T-helper 17 cell (primary cell): ENCODE measurements at places on chromosomes 4 and X.

GRCh38 chrX:39766085-39766726, 331.6 kb downstream of the BCOR start:
- DNase-seq, result no peak

GRCh38 chrX:54776987-54777672, 20.9 kb downstream of the ITIH6 start:
- no peak for DNase-seq

DNA sequence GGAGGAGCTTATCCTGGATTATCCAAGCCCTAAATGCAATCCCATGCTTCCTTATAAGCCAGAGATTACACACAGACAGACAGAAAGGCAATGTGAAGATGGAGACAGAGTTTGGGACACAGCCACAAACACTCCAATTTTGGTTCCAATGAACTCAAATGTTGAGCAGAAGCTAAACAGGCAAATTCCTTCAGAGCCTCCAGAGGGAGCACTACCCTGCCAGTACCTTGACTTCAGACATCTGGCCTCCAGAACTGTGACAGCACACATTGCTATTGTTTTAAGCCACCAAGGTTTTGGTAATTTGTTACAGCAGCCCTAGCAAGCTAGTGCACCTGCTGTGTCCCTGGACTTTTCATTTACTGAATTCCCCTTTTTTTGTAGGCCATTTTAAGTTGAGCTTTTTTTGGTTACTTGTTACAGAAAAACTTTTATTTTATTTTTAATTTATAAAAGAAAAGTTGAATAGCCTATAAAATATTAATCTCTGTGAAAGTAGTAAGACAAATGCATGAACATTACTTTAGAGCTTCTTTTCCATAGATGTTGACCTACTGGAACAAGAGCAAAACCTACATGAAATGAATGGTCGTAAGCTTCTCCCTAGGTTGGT, 33.4 kb upstream of the SRD5A3 start:
- DNase-seq, result no peak

DNA sequence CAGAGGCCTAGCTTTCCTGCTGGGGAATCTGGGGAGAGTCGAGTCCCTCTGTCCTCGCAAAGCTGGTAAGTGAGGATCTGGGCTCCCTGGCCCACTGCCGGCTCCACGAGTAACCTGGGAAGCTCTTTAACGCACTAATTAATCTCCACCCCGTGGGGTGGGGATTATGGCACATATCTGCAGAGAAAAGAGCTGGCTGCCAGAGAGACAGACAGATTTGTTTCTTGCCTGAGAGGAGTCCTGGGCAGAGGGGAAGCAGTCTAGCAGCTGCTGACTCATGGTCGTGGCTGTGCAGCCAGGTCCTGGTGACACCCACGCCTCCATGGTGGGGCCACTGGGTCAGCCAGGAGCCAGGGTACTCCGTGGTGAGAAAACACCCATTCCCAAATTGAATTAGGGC, 14.0 kb downstream of the SORCS2 start:
- DNase-seq, result no peak

DNA sequence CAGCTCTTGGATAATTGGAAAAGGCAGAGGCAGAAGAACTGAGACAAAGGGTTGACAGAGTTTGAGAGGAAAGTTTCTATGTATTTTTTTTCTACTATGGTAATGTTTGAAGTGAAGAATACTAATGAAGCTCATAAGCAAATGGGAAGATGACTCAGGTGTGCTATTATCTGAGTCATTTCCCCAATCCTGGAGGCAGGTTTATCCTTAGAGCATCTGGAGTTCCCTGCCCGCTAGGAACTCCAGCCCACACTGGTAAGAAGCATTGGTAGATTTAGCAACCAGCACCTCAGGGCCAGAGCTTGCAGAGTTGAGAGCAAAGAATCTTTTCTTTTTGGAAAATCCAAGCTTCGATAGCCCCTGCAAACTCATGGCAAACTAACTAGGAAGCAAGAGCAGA, 55.2 kb downstream of the DOCK11 start:
- no peak for DNase-seq

DNA sequence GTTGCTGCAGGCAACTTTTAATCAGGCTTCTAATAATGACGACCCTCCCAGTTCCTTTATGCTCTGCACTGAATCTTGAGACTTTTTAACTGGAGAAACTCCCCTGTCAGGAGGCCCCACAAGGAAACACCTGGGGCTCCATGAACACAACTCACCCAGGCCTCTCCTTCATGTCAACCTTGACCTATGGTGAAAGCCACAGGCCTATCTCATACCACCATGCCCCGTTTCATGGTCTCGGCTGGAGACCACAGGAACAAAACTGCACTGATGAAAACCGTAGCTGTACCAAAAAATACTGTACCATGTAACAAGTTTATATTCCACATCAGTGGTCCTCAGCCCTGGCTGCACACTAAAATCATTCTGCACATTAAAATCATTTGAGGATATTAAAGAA, 57.0 kb downstream of the ZNF827 start:
- no peak for DNase-seq

DNA sequence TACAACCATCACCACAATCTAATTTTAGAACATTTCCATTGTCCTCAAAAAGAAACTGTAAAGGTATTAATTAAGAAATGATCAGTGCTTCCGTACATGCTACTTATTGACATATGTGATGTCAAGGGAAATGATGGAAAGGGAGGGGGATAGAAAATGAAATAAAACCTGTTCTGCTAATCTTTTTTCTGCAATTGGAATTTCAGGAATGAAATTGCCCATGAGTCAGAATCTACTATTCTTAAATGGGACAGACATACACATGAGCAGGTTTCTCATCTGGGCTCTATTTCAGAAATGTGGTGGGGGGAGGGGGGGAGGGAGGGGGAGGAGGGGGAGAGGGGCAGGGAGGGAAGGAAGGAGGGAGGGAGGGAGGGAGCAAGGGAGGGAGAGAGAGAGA, 91.0 kb downstream of the SHROOM4 start:
- DNase-seq, result no peak

DNA sequence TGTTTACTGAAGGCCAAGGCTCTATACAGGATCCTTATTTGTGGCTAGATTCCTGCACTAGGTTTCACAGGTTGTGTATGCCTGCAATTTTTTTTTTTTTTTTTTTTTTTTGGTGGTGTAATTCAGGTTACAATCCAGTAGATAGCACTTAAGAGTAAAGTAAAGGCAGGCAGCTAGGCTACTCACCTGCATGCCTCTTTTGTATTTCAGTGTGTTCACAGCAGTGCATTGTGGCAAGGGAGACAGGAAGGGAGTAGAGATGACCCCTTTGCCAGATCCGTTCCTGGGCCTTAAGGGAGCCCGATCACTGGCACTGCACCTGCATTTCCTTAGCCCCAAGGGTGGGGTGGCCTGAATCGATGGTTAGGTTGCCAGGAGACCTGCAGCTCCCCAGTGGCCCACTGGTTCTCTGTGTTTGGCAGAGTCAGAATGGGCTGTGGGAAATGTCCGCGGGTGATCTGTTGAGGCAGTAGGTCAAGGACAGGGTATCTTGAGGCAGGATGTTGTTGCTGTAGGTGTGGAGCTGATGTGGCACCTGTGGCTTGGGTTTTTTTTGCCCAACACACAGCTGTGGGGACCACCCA, 374.9 kb upstream of the AADAT start:
- DNase-seq, result no peak

- DNase-seq, result no peak
Observed at GRCh38 chr4:47210828-47211227, 179.5 kb downstream of the GABRB1 start.

DNA sequence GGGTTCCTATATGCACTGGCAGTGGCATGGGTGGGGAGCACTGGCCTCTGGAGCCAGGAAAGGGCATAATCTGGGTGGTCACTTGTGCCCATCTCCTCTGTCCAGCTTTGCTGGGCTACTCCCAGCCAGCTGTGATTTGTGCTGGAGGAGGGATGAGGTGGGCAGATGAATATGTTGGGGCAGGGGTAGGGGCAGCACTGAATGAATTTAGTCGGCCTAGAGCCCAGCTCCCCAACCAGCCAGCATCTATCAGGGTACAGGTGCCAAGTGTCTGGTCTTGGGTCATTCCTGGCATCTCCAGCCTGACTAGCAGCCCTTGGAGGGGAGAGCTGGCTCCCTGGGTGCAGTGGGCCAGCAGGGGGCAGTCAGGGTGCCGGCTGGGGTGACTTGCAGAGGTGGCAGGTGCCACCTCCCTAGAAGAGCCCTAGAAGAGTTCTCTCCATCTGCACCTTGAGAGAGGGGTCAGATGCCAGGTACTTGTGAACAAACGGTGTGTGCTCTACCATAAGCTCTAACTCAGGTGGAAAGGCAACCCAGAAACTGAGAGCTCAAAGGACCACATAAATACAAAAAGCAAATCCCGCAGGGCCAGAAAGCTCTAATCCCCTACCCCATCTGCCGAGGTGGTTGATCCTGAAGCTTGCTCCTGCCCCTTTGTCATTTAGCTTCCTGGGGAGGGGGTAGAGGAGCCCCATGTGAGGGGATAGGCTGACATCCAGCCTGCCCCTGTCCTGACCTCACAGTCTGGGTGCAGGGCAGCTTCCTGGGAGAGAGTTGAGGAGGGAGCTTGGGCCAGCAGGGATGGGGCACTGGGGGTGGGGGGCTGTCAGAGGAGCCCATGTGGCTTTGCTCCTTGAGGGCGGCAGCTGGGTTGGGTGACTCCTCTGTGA, 2.2 kb downstream of the SORCS2 start:
- DNase-seq, result no peak

- DNase-seq, result no peak
Observed at GRCh38 chr4:31923634-31924033, 1203.5 kb downstream of the PCDH7 start.

DNA sequence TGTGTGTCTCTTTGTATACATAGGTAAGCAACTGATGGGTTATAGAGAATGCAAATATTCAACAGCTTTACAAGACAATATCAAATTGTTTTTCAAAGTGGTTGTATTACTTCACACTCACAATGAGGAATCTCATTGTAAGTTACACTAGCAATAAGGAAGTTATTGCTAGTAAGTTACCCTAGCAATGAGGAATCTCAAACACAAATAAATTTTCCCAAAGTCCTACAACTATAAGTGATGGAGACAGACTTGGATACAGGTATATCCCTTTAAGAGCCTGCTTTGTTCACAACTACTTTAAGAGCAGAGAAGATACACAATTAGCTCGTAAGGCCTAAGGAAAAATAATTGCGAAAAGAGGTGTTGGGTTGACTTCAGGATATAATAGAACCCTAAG, 28.3 kb upstream of the NWD2 start:
- no peak for DNase-seq

GRCh38 chr4:25861951-25862410, 807 bp downstream of the SEL1L3 start:
- no peak for DNase-seq

- DNase-seq, result no peak
Observed at GRCh38 chr4:102319594-102319993, 25.7 kb downstream of the SLC39A8 start.

DNA sequence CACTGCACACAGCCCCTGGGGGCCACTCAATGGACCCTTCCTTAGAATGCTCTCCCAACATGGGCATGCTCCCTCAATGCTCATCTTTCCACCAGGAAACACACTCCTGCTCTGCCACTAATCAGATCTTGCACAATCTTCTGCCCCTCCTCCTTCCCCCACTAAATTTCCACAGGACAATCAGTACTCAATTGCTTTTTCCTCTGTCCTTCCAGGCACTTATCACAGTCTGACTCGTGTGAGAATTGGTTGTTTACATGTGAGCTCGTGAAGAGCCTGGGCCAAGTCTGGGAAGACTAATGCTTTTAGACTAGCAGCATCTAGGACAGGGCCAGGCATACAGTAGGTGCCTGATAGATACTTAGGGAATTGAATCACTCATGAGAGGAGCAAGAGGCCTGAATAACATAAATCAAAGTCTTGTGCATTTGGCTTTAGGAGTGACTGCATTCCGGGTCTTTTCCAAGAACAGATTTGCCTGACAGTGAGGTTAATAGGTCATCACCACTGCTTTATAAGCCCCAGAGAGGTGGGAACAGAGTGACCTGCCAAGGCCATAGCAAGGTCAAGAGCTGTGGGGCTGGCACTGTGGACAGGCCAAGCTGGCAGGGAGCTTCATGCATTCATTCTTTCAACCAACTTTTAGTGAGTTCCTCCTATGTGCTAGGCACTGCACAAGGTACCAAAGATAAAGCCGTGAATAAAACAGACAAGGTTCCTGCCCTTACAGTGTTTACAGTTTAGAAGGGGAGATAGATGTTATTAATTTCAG, 55.0 kb downstream of the PRPS1 start:
- no peak for DNase-seq

DNA sequence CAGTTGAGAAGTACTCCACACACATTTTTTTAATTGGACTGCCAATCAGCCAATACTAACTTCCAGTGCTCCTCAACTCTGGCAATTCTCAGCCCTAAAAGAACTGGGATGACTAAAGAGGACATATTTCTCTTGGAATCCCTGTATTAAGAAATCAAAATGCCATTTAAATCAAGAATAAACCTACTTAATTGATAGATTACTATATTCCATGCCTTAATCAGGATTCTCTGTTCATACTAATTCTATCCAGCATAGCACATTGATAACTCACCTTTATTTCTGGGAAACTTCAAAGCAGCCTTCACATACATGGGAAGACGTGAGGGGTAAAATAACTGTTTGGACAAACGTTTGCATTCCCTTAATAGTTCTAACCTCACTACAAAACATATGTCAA, 93.0 kb upstream of the DKK2 start:
- no peak for DNase-seq

GRCh38 chr4:144711700-144712456, 65.9 kb downstream of the HHIP start:
- no peak for DNase-seq

DNA sequence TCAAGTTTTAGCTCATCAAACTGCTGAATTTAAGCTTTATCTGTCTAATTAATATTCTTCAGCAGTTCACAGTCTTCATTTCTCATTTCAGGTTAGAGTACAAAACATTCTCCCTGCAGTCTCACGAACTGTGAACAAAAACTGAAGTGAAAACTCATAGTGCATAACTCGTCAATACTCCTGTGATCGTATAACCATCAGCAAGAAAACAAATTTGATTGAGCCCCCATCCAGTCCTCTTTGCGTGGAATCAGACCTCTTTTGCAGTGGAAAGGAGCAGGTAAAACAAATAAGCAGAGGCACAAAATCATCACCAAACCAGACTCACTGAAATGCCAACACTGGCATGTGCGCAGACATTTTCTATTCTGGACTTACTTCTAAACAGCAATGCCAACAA, 12.7 kb downstream of the ADAM29 start:
- no peak for DNase-seq

DNA sequence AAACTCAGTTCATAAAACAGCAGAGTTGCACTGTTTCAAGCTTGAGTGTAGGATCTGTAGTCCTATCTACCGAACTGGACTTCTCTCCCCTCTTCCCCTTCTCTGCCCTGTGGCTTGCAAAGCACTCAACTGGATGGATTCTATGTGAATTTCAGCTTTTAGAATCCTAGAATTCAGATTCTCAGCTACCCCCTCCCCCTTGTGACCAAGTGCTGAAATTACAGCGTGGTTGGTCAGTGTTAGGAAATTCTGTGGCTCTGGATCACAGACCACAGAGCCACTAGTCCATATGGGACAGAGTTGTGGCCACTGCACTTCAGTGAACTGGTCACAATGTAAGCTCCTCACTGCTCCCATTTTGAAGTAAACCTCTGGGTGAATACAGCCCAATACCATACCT, 64.6 kb upstream of the TRPC5 start:
- DNase-seq, result no peak
